ENCODE measurements at places on chromosomes 4 and X.
A peak's percentile ranks its signal among the peaks of the same experiment; 100 is the strongest.

GRCh38 chrX:9369802-9370291 lies 95.0 kb upstream of the TBL1X start:
- H3K27ac ChIP-seq: no peak overlapping the region
- peak; percentile 31 for DNase-seq
- no peak overlapping the region for H3K4me3 ChIP-seq
- H3K27me3 ChIP-seq: no peaks in the 10 kb centered on the region

DNA sequence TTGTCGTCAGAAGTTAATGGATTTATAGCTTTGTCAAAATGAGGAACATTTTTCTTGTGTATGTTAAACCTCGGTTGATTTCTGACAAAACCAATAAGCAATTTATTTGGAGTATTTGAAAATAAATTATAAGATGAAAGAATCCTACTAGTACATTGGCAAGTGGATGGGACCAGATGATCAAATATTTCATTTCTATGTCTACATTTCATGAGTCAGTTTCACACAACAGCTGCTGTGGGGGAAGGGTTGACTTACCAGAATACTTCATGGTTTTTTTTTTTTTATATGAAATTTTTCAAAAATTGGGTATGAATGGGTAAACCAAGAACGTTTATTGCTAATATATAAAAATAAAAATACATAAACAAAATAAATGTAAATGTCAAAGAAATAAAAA lies 39.4 kb downstream of the RAPGEF2 start:
- peak; percentile 24 for DNase-seq
- no peaks in the 10 kb centered on the region for H3K27me3 ChIP-seq

- H3K4me3 ChIP-seq: no peak overlapping the region
- DNase-seq: no peak
- H3K4me1 ChIP-seq: no peaks in the 10 kb centered on the region
- H3K36me3 ChIP-seq: no peaks in the 10 kb centered on the region
Observed at GRCh38 chrX:7545564-7545963, 297.4 kb upstream of the VCX start.

DNA sequence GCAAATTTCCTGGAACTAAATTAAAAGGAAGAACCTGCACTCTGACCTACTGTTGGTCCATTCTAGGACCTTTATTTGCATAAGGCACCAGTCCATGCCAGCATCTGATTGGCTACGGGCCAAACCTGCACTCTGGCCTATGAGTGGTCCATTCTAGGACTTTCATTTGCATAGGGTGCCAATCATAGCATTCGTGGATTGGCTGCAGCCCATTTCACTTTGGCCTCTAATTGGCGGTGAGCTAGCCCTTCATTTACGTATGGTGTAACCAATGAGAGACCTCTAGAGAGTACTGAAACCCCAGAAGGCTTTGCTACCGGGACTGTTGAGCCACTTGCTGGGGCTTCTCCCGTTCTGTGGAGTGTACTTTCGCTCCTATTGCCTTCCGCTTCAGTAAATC lies 6.1 kb upstream of the RNF175 start:
- H3K27me3 ChIP-seq: peaks cover 23% of the 10 kb centered on the region
- H3K4me3 ChIP-seq: no peak overlapping the region
- DNase-seq: no peak
- H3K4me1 ChIP-seq: peaks cover 3% of the 10 kb centered on the region
- no peak overlapping the region for H3K27ac ChIP-seq

- peak overlapping the region; percentile 97 for H3K4me3 ChIP-seq
- H3K36me3 ChIP-seq: peaks cover 6% of the 10 kb centered on the region
- H3K4me1 ChIP-seq: peaks cover 29% of the 10 kb centered on the region
- H3K27me3 ChIP-seq: no peaks in the 10 kb centered on the region
- peak overlapping the region; percentile 90 for H3K27ac ChIP-seq
Observed at GRCh38 chr4:145939856-145940255, 1.2 kb upstream of the ZNF827 start.

Measured in activated CD4-positive, alpha-beta T cell treated with anti-CD3 and anti-CD28 coated beads for 36 hours (primary cell).